ENCODE measurements at places on chromosomes 5 and 9.

GRCh38 chr9:124221676-124222075 is 36.1 kb upstream of the NEK6 start:
- no peak for DNase-seq

DNA sequence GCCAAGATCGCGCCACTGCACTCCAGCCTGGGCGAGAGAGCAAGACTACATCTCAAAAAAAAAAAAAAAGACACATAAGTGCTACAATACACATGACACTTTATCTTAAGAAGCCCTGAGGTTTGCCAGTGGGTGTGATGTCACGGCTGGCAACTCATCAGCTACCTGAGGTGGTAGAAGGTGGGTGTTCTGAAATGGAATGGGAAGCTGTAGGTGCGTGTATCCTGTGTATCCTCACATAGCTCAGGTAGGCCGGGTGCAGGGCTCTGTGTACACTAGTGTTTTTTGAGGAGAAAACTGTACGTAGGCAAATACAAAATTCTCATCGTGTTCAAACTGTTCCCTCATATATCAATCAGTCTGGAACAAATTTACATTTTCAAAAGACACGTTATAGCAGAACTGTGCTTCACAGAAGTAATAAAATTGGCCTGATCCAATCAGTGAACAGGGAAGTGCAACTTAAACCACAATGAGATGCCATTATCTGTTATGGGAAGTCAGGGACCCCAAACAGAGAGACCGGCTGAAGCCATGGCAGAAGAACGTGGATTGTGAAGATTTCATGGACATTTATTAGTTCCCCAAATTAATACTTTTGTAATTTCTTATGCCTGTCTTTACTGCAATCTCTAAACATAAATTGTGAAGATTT is 10.4 kb downstream of the BICD2 start:
- DNase-seq = no peak

DNA sequence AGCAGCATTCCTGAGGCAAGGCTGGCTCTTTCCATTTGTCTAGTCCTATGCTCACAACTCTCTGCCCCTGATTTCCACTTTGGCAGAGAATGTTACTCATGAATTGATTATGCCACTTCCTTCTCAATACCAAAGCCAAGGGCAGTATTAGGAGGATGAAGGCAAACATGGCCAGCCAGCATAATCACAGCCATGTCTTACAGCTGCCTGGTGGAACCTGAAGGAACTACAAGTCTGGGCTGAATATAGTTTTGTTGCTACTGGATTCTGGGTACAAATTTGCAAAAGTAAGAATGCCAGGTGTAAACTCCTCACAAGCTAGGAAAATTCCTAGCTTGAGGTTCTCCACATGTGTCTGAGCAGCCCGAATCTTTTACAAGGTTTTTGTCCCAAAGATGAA is 4.2 kb downstream of the SIL1 start:
- DNase-seq = no peak

DNA sequence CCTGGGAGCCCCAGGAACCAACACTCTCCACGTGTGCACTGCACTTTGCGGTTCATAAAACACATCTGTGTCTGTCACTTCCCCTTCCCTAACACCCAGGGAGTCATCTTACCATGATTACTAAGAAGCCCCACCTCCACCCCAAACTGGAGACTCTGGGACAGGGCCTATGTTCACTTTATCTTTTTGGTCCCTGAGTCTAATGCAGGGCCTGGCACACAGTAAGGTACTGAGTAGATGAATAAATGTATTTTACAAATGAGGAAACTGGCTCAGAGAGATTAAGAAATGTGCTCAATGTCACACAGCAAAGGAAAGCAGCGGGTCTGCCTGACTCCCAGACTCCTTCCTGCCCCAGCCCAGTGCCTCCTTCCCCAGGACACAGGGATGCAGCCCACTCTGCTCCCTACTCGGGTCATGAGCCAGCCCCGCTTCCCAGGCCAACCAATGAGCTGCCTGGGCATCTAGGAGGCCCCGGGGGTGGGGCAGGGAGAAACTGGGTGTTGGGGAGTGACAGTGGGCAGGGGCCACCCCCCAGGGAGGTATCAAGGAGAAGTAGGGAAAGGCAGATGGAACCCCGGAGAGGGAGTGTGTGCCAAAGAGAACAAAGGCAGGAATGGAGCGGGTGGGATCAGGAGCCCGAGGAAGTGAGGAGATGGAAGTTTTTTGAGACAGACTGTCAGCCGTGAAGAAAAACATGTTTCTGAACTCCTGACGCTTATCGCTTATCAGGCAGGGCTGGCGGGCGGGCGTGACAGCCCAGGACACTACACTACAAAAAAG is 30.5 kb downstream of the SHB start:
- DNase-seq = no peak

Measured in thymus (tissue), 14 donors.